ENCODE measurements at places on chromosomes 1 and 21.
A peak's percentile ranks its signal among the peaks of the same experiment; 100 is the strongest.

- DNase-seq: no peak
Observed at GRCh38 chr21:42858185-42858847, 21.0 kb downstream of the WDR4 start.

GRCh38 chr1:218025454-218025853 is 259.6 kb upstream of the RRP15 start:
- no peak for DNase-seq

DNA sequence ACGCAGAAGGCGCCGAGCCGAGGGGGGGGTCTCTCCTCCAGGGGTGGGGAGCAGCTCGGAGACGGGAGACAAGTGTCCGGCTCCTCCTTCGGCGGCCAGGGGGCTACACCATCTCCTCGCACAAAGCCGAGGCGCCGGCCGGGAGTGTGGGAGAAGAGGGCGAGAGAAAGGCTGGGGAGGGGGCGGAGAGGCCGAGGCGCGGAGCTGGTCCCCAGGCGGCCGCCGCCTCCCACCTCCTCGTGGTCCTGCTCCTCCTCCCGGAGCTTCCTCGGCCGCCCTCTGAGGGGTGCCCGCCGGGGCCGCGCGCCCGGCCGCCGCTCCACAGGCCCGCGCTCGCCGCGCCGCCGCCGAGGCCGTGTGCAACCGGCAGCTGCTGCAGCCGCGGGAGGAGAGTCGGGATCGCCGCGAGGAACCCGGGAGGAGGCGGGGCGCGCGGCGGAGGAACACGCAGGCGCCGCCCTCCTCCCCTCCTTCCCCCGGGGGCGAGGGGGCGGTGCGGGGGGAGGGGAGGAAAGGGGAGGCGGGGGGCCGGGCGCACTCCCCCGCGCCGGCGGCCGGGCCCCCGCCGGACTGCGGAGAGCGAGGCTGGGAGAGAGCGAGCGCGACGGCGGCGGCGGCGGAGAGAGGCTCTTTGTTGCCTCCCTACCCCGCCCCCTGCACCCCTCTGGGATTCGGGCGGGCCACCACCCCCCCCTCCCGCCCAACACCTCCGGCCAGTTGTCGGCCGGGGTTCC is at the start of gene ENAH:
ENAH (minus strand) TSS at position 395 of the 734 bp plus-strand sequence. CDS start 433 bp downstream, outside the sequence.
- peak; percentile 6 for DNase-seq

DNA sequence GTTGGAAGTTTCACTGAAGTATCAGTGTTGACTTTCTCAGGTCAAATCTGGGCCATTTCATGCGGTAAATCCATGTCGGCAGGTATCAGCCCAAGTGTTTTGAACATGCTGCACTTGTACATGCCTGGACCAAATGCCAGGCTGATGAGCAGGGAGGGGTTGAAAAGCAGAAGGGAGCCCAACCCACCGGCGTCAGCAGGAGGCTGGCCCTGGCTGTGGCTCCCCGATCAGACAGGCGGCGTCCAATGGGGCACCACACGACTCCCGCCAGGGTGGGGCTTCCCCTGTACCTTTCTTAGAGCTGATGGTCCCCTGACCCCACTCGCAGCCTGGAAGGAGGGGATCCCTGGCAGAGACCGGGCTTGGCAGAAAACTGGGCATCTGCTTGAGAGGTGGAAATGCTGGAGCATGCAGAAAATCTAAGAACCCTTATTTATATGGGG is 540.0 kb downstream of the KIF26B start:
- no peak for DNase-seq

GRCh38 chr1:91653183-91653582 is 152.5 kb downstream of the CDC7 start:
- DNase-seq: no peak

DNA sequence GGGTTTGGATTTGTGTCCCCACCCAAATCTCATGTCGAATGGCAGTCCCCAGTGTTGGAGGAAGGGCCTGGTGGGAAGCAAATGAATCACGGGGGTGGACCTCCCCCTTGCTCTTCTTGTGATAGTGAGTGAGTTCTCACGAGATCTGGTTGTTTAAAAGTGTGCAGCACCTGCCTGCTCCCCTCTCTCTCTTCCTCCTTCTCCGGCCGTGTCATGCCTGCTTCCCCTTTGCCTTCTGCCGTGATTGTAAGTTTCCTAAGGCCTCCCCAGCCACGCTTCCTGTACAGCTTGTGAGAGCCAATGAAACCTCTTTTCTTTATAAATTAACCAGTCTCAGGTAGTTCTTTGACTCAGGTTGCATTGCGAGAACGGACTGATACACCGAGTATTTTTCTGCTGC is 15.9 kb downstream of the CLDN14 start:
- DNase-seq: no peak

DNA sequence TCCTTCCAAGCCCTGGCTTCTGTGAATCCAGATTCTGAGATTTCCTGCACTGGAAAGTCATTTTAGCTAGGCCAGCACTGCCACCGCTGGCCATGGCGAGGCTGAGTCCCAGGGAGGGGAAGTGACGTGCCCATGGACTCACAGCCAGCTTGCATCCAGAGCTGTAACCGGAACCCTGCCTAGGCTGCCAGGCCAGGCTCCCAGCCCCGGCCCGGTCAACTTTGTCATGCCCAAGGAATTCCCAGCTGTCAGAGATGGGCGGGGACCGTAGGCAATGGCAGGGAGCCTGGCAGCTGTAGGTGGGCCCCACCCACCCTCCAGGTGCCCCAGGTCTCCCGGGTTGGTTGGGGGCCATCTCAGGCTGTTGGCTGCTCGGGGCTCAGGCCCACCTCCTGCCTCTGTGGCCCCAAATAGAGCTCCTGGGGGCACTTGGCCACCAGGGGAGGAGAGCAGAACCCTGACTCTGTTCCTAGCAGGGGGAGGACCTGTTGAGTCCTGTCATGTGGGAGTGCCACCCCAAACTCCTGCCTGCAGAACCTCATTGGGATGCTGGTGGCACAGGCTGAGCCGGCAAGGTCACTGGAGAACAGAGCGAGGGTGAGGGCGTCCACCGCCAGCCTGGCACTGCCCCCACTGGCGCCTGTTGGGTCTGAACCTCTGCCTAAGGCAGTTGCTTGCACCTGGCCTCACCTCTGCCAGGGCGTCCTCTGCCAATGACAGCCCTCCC is 57.8 kb downstream of the FOXO6 start:
- DNase-seq: no peak

DNA sequence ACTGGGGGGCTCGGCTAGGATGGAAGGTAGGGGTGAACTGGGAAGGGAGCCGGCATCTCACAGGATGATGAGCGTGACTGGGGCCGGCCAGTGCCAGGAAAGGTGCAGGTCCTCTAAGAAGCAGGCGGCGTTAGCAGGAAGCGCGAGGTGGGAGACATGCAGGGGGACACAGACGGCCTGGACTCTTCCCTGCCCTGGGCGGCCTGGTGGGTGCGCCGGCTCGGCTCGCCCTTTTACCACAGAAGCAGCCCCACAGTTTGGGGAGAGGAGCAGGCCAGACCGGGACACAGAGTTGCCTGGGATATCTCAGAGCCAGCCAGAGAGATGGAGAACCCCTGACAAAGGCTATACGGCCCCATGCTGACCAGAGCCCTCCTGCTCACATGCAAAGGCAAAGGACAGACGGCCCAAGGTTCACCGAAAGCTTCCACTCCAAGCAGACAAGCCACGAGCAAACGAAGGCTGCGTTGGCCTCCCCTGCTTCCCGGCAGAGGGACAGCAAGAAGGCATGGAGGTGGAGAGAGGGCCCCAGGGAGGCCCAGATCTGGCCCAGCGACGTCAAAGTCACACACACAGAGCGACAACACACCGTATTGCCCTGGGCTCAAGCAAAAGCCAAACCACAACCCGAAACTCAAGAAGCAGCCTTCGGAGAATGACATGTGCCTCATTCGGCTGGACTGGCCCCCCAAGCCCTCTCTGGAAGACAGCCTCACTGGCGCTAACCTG is 14.9 kb upstream of the ALDH4A1 start:
- no peak for DNase-seq

DNA sequence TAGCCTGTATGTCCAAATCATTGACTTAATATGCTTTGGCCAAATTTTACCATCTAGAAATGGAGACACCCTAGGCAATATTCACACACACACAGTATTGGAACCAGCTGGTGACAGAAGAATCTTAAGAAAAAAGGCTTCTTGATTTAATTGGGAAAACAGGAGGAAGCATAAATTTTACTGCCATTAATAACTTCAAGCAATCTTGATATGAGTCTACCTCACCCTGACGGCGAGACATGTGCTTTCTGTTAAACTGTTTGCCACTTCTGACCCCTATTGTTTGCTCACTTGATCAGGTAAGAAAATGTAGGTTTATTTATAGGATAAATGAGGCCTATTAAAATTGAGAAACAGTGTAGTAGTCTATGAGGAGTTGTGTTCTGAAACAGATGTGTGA is 73.2 kb downstream of the KIFAP3 start:
- DNase-seq: no peak

DNA sequence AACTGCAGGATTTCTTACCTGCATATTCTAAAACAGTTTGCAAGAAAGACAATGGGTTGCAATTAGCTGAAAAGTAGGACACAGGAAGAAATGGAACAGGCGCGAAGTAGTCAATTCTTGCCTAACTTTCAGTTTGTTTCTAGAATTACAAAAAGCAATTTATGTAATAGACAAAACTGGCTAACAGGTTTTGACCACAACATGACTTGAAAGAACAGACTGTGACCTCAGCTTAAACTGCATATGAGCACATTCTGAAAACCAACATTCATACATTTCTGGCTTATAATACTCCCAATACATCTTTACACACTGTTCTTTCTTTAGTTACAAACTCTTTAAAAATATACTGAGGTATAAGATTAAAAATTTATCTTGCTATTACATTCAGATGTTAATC is 405.9 kb upstream of the B3GALT2 start:
- DNase-seq: no peak

DNA sequence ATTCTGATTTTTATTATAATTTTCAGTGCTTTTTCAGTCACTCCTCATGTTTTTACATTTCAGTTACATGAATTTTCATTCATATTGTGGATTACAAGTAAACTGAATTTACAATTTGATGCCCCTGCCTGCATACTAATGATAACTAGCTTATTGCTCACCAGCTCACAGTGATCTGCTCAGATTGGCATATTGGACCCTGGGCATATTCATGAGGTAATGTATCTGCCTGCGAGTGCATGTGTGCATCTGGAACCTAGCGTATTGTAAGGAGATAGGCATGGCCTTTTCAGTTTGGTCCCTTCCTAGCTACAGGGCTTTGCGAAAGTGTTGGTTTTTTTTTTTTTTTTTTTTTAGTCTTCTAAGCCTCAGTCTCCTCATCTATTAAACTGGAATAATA is 213.7 kb downstream of the SDCCAG8 start:
- no peak for DNase-seq

All from stimulated activated CD8-positive, alpha-beta memory T cell treated with anti-CD3 and anti-CD28 coated beads, Interleukin-4, amount 100 ng/mL, for 4 hours (primary cell).